ENCODE measurements at places on chromosomes 2 and 18.

DNA sequence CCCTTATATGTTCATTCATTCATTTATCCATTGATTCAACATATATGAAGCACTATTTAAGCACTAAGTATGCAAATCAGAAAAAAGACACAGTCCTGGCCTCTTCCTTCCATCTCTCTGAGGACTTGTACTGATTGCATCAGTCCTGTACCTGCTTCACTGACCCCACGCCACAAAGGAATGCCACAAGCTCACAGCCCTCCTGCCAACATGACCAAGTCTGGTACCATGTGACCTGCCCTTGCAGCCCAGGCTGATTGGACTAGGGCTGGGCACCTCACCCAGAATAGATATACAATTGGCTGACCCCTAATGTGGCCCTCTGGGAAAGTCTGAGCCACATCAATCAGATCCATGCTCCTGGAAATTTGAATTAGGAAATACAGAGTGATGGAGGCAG, 196.6 kb downstream of the AGPS start:
- DNase-seq = no peak

DNA sequence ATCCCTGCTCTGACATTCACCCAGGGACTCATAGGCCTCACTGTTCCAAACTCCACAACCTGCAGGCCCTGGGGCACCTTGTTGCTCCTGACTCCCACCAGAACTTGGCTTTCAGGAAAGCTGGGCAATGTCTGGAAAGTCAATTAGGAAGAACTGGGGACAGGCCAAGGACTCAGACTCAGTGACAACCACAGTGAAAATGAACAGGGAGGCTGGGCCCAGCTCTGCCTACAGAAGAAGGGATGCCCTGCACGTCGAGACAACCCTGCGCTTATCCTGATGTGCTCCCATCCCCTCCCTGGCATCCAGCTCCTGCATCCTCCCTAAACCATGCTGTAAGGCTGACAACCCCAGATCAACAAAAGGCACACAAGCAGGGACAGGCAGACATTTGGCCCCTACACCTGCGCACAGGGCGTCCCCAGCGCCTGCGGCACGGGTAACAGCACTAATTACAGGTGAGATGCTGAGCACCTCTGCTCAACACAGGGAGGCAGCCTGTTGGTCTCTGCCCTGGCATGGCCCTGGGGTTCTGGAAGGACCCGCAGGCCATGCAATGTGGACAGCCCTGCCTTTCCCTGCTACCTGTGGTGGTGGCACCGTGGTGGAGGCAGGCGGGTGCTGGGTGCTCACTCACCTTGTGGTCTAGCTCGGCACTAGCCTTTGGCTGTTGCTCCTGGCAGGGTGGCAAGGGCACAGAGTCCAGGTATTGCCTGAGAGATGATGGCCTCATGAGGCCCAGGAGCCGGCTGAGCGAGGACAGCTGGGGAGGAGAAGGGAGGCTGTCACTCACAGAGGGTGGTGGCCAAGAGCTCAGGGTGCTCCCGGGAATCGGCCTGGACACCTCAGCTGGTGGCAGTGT, 23.6 kb upstream of the SEMA4C start:
- DNase-seq = no peak

DNA sequence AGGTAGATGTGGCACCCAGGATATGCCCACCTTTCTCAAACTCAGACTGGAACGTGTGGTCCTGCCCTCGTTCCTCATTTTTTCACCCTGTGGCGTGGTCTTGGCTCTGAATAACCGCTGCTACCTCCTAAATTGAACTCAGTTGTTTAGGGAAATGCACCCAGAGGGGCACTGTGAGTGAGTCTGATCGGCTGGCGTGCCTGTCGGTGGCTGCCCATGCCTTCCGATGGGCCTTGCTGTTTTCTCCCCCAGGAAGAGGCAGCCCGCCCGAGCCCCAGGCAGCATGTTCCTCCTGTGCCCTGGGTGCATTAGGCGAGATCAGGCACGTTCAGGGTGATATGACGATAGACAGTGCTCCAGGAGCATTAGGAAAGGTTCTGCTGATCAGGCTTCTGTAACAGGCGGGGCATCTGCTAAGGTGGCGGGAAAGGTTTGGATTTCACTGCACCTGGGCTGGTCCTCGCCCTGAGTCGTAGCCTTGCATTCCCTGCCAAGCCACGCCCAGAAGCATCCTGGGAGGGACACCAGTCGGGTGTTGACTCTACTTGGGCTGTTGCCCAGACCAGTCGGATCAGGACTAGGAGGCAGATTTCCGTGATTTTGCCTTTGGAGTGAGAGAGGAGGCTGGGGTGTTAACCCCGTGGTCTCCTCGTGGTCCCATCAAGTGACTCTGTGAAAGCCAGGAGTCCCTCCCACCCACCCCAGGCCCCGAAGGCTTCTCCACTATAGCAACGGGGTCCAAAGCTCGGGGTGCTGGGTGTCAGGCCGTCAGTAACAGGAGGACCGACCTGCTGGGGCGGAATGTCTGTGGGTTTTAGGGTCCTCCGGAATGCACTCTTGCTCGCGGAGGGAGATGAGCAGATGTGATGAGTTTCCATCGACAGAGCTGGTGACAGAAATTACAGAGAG, 75.1 kb downstream of the SH3BP4 start:
- peak; percentile 41 for DNase-seq

DNA sequence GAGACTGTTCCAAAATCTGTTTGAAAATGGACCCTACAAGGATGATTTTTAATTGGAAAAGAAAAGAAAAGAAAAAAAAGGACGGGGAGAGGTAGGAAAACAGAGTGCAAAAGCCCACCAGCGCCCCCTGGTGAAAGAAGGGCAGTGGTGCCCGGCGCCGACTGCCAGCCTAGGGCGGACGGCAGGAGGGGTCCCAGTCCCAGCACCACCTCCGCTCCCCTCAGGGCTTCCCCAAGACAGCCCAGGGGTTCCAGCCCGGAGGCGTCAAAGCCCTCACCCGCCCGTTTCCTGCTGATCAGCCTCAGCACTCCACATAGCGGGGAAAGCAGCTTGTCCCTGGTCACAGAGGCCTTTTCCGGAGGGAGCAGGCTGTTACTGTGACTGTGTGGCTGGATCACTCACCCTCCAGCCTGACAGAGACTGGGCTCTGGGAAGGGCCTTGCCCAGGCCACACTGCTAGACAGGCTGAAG, 213.9 kb downstream of the TFCP2L1 start:
- peak; percentile 57 for DNase-seq

DNA sequence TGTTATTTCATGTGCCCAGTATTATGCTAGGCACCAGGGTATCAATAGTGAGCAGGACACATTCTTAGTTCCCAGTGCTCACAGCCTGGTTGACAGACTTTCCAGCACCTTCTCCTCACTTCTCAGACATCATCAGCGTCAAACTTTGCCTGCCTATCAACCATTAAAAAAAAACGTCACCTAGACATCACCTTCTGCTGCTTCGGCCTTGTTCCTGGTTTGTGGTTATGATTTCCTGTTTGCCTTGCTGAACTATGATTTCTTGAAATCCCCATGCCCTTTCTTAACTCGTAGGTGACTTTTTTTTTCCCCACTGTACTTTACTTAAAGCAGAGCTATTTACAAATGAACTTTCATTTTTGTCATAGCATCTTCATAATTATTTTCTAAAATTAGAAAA, 60.4 kb upstream of the NABP1 start:
- DNase-seq = no peak

GRCh38 chr2:43065871-43066270, 160.5 kb downstream of the ZFP36L2 start:
- DNase-seq = no peak

Measured in T47D (cell line).